ENCODE measurements at places on chromosomes 3 and 15.

- DNase-seq = no peak
Measured at GRCh38 chr3:13548696-13549622, at the start of gene FBLN2. Gene FBLN2, plus strand, starts transcription at chr3:13549125. Its CDS starts 21,231 bp downstream, at chr3:13570356.

DNA sequence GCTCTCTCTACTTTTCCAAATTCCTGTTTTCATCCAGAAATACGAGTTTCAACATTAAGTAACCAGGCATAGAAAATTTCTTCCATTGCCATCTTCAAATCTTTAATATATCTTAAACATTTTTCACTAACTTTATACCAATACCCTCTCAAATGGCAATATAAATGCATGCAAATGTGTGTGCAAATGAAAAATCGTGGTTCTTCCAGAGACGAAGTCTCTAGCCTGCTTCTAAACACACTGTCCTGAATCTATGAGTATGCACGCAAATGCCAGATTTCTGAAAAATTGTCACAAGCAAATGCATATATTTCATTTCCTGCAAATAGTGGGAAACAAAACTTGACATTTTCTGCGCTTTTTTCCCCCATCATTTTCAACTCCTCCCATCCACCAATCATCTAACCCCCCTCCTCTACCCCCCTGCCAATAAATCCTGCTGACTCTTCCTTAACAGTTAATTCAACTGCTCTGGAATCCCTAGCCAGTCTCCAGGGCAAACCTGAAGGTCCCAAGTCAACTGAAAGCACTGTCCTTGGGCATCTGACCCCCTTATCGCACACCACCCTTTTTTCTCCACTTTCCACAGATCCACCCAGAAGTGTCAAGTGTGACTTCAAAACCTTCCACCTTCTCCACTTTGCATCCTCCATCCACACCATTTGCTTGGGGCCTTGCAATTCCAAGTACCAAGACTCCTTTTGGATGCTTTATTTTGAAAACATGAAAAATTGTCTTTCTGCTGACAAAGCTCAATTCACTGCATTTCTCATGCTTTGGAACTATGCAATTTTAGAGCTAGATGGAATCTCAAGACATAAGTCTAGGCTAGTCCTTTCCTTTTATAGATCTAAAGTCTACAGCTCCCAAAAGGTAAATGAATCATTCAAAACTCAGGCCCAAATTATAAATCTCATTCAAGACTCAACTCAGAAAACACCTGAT lies 144.7 kb downstream of the OSBPL10 start:
- no peak for DNase-seq

- DNase-seq = no peak
Measured at GRCh38 chr3:34300621-34301020, 502.2 kb downstream of the PDCD6IP start.

GRCh38 chr15:36844534-36844998 lies 255.8 kb downstream of the MEIS2 start:
- DNase-seq = no peak

- DNase-seq = peak; percentile 47
Measured at GRCh38 chr15:96058103-96058851, 272.2 kb upstream of the NR2F2 start.

DNA sequence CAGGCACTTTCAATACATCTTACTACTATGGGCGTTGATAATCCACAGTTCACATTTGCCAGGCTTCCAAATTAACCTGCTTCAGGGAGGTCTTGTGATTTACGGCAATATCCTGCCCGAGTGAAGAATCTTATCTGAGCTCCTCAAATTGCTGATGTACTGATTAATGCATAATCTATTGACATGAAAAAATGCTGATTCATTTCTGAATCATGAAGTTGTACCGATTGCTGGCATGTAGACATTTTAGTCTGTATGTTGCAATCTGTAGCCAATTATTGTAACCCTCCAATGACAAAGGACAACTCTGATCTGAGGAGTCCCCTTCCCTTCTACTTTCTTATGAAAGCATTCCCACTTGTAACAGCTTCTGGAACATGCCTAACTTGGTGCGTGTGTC lies 97.2 kb downstream of the SEC22A start:
- DNase-seq = no peak

DNA sequence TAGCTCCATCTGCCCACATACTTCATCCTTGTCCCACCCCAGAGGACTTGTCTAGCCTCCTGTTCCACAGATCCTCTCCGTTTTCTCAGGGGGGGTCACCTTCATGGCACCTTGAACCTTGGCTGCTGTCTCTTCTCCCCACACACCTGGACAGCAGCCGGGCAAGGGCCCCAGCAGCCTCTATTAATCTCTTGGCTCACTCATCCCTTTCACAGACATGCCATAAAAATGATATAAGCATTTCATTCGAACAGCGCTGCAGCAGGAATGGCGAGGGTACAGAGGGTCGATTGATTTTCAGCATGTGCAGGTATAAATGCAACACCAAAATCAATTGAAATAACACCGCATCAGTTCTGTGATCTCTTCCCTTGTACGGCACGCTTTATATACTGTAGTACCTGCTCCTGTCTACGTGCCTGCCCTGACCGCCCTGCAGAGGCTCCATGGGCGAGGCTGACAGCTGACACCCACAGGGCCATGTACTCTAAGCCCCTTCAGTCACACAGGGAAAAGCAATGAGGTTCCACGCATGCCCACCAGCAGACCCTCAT lies 209.9 kb downstream of the NTRK3 start:
- no peak for DNase-seq

GRCh38 chr3:88678747-88679146 lies 428.7 kb upstream of the EPHA3 start:
- DNase-seq = no peak

GRCh38 chr3:171307988-171308387 lies 152.2 kb downstream of the TNIK start:
- no peak for DNase-seq
